CD4-positive, CD25-positive, alpha-beta regulatory T cell (primary cell): ENCODE measurements at places on chromosomes 5 and 9. TPM values are rescaled to one million over a fixed set of nuclear protein-coding genes. Genes with fewer than 3 reads are reported as not detected.

Gene FOXE1
- not detected for polyA plus RNA-seq

Gene NTNG2
- polyA plus RNA-seq = 0.50 TPM

- H3K27ac ChIP-seq = no peak overlapping the region
- no peak for DNase-seq
- H3K27me3 ChIP-seq = no peaks in the 10 kb centered on the region
- no peak overlapping the region for H3K4me3 ChIP-seq
- no peaks in the 10 kb centered on the region for H3K36me3 ChIP-seq
These were observed 109.8 kb upstream of the IFNK start for GRCh38 chr9:27414220-27414761.

DNA sequence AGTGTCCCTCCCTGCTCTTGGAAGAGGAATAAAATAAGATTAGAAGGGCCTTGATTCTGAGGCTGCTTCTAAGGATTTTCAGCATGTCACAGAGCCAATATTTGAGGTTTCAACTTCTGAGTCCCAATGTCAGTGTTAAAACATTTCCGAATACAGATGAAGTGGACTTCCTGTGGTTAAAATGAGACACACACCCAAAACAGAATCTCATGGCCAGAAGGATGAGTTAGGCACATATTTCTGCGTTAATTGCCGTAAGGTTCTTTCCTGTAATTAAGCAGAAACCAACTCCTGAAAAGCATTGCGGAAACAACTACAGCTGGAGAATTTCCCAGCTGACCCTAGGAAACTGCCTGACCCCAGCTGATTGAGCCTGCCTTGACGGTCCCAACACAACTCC is 10.4 kb upstream of the ZNF354B start:
- H3K36me3 ChIP-seq = no peaks in the 10 kb centered on the region
- H3K27me3 ChIP-seq = peaks cover 6% of the 10 kb centered on the region

GRCh38 chr5:58674070-58674469 is 91.2 kb downstream of the RAB3C start:
- no peaks in the 10 kb centered on the region for H3K27me3 ChIP-seq
- no peak overlapping the region for H3K4me3 ChIP-seq
- H3K4me1 ChIP-seq = no peaks in the 10 kb centered on the region
- H3K27ac ChIP-seq = no peak overlapping the region
- H3K36me3 ChIP-seq = no peaks in the 10 kb centered on the region

- no peak overlapping the region for H3K4me3 ChIP-seq
- H3K27me3 ChIP-seq = no peaks in the 10 kb centered on the region
These were observed 67.2 kb downstream of the ZNF354C start for GRCh38 chr5:179127136-179128040.

- no peak overlapping the region for H3K4me3 ChIP-seq
- no peak for DNase-seq
- no peak overlapping the region for H3K27ac ChIP-seq
- no peaks in the 10 kb centered on the region for H3K4me1 ChIP-seq
These were observed 10.2 kb downstream of the DCANP1 start for GRCh38 chr5:135436951-135437418.

DNA sequence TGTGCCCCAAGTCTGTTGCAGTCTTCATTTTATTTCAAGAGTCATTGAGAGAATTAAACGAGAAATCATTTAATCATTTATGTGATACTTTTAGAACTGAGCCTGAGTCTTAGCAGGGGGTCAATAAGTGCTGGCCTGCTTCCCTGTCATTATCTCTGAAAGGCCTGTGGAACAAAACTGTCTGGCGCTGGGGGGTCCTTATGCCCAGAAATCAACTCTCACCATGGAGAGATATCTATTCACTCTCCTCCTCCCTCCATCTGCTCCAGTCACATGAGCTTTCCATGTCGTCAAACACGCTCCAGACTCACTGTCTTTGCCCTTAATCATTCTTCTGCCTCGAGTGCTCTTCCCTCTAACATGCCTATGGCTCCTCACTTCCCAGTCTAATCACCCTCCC is 136.8 kb downstream of the ESM1 start:
- peaks cover 3% of the 10 kb centered on the region for H3K4me1 ChIP-seq
- DNase-seq = no peak
- no peak overlapping the region for H3K27ac ChIP-seq
- H3K4me3 ChIP-seq = no peak overlapping the region
- H3K27me3 ChIP-seq = peaks cover 21% of the 10 kb centered on the region
- no peaks in the 10 kb centered on the region for H3K36me3 ChIP-seq

DNA sequence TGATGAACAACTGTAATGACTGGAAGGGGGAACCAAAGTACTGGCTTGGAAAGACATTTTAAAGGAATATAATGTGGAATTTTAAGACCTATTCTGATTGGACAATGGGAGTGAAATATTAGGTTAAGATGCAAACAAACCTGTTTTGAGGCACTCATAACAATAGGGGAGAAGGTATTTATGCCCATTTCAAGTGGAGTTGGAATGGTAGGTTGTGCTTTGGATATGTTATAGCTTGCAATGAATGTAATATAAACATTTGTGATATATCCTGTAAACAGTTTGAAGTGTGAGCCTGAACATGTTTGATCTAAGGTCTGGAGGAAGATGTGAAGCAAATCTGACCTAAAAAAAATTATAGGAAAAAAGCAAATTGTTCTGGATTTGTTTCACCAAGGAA is 129.6 kb upstream of the GRHPR start:
- H3K36me3 ChIP-seq = no peaks in the 10 kb centered on the region
- H3K27ac ChIP-seq = no peak overlapping the region
- no peak for DNase-seq
- H3K4me3 ChIP-seq = no peak overlapping the region

- peaks cover 82% of the 10 kb centered on the region for H3K36me3 ChIP-seq
- no peaks in the 10 kb centered on the region for H3K4me1 ChIP-seq
- no peak overlapping the region for H3K27ac ChIP-seq
- DNase-seq = no peak
These were observed 229.6 kb downstream of the KDM4C start for GRCh38 chr9:6987381-6987780.
